Activated CD4-positive, alpha-beta T cell treated with anti-CD3 and anti-CD28 coated beads, Interleukin-2, amount 50 U/mL, for 4 hours (primary cell): ENCODE measurements at places on chromosomes 1 and 21.

- DNase-seq, result no peak
Observed at GRCh38 chr1:42145389-42145716, 7.9 kb upstream of the GUCA2B start.

DNA sequence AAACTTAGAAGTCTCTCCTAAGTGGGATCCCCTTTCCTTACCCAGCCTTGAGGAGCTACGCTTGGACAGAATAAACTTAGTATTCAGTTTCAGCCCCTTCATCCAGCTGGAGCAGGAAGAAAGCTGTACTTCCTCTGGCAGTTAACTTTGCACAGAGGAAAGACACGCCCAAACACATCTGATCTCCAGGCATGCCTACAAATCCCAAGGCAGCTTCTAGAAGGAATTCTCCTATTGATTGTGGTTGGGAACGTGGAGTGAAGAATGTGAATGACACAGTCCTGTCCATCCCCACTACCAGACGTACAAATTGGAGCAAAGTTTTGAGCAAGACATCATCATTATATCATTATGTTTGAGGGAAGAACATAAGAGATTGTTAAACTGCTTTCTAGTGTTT is 6.6 kb upstream of the AK4 start:
- DNase-seq, result no peak

GRCh38 chr21:41235201-41235600 is 67.2 kb downstream of the BACE2 start:
- DNase-seq, result no peak

GRCh38 chr1:106876384-106876783 is 180.1 kb upstream of the PRMT6 start:
- DNase-seq, result no peak

- no peak for DNase-seq
Observed at GRCh38 chr1:31161571-31161970, 78.1 kb downstream of the NKAIN1 start.

GRCh38 chr1:219757890-219758289 is 145.0 kb upstream of the ZC3H11B start:
- no peak for DNase-seq

DNA sequence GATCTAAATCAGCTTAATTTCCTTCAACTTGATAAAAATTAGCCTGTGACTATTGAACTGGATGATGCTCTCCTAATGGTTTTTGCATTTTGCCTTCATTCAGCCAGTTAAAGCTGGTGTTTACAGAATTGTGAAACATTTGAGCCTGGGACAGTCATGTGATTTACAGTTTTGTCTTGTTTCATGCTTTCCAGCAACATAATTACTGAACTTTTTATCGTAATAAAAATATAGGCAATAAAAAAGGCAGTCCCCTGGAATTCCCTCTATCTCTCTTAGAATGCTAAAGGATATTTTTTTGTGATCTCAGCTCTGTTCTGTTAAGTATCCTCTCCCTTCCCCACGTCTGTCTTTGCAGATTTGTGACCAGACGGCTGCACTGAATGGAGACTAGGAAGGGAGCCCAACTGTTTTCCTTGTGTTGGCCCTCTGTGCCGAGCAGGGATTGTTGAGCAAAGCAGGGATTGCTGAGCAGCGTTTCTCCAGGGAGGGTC is 70.3 kb upstream of the RGL1 start:
- no peak for DNase-seq

DNA sequence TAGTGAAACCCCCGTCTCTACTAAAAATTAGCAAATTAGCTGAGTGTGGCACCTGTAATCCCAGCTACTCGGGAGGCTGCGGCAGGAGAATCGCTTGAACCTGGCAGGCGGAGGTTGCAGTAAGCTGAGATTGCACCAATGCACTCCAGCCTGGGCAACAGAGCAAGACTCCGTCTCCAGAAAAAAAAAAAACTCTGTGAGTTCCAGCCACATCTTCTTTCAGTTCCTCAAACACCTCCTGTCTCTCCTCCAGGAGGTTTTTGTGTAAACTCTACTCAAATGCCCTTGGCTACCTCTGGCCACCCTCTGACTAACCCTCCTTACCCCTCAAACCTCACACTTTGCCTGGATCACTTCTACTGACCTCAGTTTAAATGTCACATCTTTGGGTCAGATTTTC is 38.1 kb downstream of the RCSD1 start:
- no peak for DNase-seq

DNA sequence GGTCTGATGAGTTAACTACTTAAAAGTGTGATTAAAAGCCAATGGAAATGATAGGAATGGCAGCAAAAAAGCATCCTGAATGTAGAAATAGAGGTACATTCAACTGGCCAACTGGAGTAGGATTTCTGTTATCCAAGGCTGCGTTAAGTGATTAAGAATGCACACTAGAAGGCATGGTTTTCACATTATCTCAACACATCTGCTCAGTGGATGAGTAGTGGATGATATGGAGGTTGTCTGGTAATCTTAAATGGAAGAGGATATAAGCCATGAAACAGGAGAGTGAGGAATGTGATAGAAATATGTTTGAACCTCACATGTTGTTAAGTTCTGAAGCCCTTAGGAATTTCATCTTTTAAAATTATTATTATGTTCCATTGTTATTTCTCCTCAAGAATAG is 839.9 kb downstream of the USP25 start:
- DNase-seq, result no peak
